Activated CD4-positive, alpha-beta T cell treated with anti-CD3 and anti-CD28 coated beads for 36 hours (primary cell): ENCODE measurements at places on chromosomes 2 and 18. TPM values are rescaled to one million over a fixed set of nuclear protein-coding genes. Genes with fewer than 3 reads are reported as not detected.
A peak's percentile ranks its signal among the peaks of the same experiment; 100 is the strongest.

Gene FAM228A
- total RNA-seq, result 0.16 TPM

Gene TCF7L1
- total RNA-seq, result not detected

Gene SLC9A4
- total RNA-seq, result not detected

Gene PIEZO2
- not detected for total RNA-seq

Gene RGPD3
- 0.05 TPM for total RNA-seq

Gene TMEM247
- not detected for total RNA-seq

DNA sequence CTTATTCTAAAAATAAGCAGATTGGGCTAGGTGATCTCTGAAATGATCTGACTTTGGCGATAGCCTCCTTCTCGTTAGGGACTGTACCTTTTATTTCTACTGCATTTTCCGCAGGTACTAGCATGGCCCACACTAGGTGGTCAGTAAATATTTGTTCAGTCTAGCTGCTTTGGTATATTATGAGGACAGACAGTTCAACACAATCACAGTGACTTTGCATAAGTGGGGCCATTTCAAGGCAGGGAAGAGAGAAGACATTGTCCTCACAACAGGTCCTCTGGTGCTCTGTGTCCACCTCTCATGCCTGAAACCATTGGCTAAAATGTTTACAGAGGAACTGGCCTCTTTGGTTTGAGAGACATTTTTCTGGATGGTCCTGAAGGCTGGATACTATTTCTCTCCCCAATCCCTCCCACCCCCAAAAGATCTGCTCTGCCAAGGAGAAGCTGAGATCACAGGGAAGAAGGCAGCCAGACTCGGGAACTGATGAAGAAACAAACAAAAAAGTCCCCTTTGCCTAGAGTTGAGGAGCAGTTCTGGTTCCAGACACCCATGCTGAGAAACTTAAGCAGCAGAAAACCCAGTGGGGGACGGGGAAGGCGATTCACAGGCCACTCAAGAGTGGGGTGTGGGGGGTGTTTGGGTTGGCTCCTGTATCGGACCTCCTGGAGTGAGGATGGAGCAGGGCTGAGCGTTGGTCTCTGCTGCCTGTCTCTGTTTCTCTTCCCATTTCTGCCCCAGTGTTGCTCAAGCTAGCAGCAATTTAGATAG, 2.9 kb upstream of the TNP1 start:
- DNase-seq, result no peak

GRCh38 chr2:73070643-73071359, 711 bp downstream of the SFXN5 start:
- DNase-seq, result peak; percentile 68

- DNase-seq, result no peak
Observed at GRCh38 chr18:6088432-6088831, 193.1 kb upstream of the TMEM200C start.

DNA sequence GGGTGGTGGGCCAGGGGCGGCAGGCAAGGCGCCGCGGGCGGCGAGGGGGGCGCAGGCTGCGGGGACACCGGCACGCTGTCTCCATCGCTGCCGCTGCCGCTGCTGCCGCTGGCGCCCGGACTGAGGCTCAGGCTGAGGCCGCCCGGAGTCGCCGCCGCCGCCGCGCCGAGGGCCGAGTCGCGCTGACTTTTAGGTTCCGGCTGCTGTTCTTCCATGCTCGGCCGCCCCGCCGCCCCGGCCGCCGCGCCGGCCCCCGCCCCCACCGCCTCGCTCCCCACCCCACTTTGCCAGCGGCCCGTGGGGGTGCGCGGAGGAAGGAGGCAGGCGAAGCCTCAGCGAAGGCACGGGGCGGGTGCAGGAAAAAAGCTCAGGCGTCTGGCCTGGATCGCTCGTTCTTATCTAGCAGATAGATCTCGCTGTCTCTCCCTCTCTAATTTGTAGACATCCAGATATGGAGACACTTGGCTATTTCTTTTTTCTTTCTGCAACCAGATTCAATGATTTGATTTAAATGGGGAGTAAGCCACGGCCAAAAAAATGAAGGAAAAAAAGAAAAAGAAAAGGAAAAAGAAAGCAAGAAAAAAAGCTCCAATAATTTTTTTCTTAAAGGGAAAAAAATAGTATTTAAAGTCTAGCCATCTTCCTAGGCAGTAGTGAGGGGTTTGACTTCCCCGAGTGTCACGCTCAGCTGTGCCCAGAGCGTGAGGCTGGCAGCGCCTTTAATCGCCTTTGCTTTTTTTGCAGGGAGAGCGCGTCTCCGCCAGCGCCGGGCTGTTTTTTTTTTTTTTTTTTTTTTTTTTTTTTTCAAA, at the start of gene EN1:
Gene EN1, minus strand, starts transcription at position 696 of the 809 bp plus-strand sequence. Its CDS starts 481 bp downstream, at position 215.
- DNase-seq, result no peak

DNA sequence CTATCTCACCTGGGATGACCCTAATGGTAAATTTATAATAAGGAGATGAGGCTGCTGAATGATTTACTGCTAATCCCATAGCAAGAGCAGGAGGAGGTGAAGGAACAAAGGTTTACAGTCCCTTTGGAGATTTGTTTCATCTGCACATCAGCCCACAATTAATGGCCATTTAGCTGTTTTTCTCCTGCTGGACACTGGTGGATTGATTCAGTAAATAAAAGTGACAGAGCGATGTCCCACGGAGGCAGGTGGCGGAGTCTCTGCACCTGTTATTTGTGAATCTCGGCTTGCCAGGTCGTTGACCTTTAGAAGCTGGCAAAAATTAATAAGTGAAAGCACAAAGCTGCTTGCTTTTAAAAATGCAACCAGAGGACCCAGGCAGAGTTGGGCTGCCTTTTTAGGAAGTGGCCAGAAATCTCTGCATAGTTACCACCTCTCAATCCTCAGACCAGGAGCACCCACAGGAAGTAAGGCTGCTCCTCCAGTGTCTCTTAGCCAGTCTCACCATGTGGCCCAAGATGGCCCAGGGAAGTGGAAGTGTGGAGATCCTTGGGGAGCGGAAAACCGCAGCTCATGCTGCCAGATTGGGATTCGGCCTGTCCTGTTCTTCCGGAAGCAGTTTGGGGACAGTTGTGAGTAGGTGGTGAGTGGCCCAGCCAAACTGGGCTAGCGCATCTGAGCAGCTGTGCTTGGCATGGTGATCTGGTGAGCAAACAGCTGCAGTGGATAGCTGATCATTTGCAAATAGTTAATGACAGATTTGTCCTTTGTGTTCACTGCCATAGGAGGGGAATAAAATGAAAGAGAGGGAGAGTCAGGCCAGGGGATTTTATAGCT, 1005.7 kb upstream of the PIK3C3 start:
- DNase-seq, result no peak

GRCh38 chr2:224432003-224432579, 30.2 kb upstream of the FAM124B start:
- DNase-seq, result peak; percentile 11

GRCh38 chr2:29293830-29294438, 178.7 kb downstream of the CLIP4 start:
- DNase-seq, result peak; percentile 51

- DNase-seq, result no peak
Observed at GRCh38 chr2:235433860-235434259, 60.0 kb upstream of the AGAP1 start.

DNA sequence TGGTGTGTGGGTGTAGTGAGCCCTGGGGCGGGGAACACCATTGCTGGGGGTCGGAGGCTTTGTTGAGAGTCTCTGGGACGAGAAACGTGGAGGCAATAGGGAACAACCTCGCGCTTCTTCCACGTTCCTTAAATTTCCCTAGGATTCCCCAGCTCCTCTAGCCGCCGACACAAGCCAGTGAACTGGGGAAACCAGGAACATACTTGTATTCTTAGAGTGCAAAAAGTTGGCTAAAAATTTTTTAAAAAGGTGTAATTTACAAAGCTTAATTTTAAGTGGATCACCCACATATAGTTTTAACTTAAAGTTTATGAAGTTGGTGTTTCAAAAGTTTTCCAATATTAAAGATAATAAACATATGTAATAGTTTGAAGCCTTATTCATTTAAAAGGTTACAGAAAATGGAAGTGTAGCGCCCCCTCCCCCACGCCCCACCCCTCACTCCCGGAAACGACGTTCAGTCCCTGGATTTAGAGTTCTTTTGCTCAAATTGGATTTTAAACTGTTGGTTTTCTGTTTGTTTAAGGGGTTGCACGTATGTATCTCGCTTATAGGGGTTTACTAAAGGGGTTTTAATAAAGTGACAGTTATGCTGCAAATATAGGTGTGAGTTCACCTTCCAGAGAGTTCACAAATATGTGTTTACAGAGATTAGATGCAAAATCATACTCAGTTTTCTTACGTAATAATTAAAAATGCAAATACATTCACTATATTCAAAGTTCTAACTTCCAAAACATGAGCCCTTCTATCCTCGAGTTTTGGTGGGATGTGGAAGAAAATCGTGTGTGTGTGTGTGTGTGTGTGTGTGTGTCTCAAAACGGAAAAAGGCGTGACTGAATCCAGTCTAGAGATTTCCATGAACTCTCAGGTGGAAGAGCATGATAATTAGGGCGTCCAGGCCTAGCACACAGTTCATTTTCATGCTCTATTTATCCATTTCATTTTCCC, 872 bp downstream of the DSG2 start:
- DNase-seq, result no peak

DNA sequence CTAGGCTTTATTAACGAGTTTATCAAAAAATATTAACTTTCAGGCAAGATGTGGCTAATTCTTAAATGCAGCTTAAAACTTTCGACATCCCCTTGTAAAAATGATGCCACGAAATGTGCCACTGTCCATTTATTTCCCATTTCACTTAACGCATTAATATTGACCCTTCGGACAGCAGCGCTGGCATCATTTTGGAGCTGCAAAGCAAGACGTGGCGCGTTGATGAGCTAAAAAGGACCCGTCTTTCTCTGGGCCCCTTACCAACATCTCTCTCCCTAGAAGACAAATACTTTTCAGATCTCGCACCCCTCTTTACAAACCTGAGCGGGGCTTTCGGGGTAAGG, 367.9 kb downstream of the MTX2 start:
- DNase-seq, result no peak

DNA sequence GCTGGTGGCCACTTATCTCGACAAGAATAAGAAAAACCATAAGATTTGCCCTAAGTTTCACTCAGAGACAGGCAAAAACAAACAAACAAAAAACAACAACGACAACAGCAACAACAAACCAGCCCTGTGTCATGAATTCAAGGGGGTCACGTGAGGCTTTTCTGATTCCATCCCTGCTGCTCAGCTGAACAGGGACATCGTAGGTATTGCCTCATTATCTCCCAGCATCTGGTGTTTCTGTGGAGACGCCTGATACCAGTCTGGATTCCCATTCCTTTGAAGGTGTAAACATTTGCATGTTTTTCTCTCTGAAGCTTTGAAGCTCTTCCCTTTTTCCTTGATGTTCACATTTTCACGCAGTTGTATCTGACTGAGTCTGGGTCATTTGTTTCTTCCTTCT, 117.4 kb downstream of the KCNF1 start:
- no peak for DNase-seq

GRCh38 chr2:16632598-16632997, 33.0 kb downstream of the CYRIA start:
- no peak for DNase-seq
